Sciatic nerve (tissue), 2 donors: ENCODE measurements at places on chromosomes 12 and 14. TPM values are rescaled to one million over a fixed set of nuclear protein-coding genes. Genes with fewer than 3 reads are reported as not detected.

Gene RERGL
- total RNA-seq = 10.1 TPM

DNA sequence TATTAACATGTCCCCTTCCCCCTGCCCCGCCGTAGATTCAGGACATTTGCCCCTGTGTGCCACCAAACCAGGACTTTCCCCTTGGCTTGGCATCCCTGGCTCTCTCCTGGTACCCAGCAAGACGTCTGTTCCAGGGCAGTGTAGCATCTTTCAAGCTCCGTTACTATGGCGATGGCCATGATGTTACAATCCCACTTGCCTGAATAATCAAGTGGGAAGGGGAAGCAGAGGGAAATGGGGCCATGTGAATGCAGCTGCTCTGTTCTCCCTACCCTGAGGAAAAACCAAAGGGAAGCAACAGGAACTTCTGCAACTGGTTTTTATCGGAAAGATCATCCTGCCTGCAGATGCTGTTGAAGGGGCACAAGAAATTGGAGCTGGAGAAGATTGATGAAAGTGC lies 28.9 kb downstream of the HRK start:
- no peak for DNase-seq

DNA sequence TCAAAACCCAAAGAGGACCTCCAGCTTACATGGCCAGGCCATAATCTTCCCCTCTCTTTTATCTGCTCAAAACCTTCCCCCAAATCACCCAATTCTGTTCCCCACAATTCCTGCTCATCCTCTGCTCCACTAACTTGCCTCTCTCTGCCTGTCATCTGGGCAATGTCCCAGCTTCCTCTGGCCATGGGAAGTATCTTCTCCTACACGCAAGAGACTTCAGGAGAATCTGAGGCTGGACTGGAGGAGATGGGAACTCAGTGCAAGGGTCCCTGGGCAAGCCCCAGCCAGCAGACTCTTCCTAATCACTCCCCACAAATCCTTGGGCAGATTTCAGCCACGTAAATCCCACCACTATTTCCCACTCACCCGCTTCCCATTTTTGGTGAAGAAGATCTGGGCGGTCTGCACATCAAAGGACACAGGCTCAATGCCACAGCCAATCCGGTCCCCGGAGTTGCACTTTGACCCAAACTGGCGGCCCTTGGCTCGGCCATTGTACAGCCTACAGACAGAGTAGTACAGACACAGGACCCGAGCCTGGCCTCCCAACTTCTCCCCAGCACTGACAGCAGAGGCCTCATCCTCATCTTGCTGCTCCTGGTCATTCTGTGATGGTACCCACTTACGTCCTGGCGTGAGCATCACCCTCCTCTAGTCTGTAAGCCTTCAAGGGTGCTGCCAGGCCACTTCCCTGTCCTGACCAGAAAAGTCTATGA lies 4.7 kb downstream of the SPRYD3 start:
- peak; percentile 60 for DNase-seq

GRCh38 chr12:104480826-104481440 lies 24.2 kb downstream of the CHST11 start:
- DNase-seq = no peak

- DNase-seq = no peak
Observed at GRCh38 chr12:87671757-87672156, 357.4 kb downstream of the C12orf50 start.

- DNase-seq = no peak
Observed at GRCh38 chr14:106812788-106813476, 1286.5 kb downstream of the TMEM121 start.

- no peak for DNase-seq
Observed at GRCh38 chr12:21677622-21678277, 20.1 kb upstream of the LDHB start.

Gene PLCZ1
- not detected for total RNA-seq

DNA sequence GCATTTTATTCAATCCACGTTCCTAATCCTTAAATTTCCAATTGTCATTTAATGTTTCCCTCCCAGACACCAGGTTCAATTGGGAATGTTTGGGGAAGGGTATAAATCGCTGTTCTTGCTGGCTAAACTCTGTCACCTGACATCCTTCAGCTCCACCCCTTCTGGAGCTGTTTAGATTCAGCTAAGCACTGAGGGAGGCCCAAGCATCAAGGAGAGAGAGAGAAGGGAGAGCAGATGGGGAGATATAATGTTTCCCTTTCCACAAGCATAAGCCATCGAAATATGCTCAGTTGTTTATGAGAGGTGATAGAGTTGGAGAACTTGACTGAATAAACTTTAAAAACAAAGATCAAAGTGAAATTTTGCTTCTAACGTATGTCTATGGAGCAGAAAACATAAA lies 1.8 kb downstream of the ABCC9 start:
- no peak for DNase-seq
